ENCODE measurements at places on chromosomes 7 and 10. TPM values are rescaled to one million over a fixed set of nuclear protein-coding genes. Genes with fewer than 3 reads are reported as not detected.

GRCh38 chr10:125060482-125060825 lies 99.9 kb downstream of the CTBP2 start:
- peaks cover 45% of the 10 kb centered on the region for H3K4me1 ChIP-seq
- no peak for DNase-seq
- H3K27me3 ChIP-seq = no peaks in the 10 kb centered on the region
- H3K27ac ChIP-seq = peak overlapping the region; percentile 86
- no peak overlapping the region for H3K4me3 ChIP-seq

DNA sequence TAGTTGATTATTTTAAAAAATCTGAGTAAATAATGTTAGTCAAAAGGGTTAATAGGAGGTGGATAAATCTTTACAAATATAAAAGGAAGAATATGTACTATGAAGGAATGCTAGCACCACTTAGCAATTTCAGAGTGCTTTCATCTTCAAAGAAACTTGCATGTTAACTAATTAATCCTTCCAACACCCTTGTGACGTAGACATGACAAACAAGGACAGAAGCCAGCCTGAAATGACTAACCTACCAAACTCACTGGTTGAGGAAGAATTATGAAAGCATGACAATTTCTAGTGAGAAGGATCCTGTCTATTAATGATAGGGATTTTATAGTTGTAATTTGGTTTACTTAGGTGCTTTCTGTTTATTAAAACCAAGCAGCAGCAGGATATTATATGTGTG lies 468.0 kb upstream of the FZD8 start:
- no peaks in the 10 kb centered on the region for H3K27me3 ChIP-seq
- H3K36me3 ChIP-seq = no peaks in the 10 kb centered on the region
- no peak overlapping the region for H3K4me3 ChIP-seq
- no peak overlapping the region for H3K27ac ChIP-seq

DNA sequence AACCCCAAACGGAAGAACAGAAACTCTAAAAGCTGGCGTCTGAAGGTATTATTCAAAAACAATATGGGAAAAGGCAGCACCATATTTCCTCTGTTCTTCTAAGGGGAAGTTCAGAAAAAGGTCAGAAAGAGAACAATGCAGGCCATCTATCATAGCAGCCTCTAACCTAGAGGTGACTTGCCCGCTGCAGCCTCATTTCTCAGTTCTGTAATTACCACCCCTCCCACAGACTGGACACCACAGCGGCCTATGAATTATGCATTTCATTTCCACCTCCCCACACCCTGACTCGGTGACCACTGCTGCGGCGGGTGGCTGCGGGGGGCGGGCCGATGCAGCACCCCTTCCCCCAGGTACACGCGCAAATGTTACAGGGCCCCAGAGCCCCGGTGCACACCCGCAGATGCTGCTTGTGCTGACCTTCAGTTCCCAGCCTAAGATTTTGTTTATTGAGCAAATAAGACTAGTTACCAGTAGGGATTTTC lies 125.5 kb downstream of the CLEC2L start:
- no peak for DNase-seq
- H3K27me3 ChIP-seq = no peaks in the 10 kb centered on the region
- H3K27ac ChIP-seq = no peak overlapping the region
- no peaks in the 10 kb centered on the region for H3K36me3 ChIP-seq

Gene EIF5AL1
- 0.27 TPM for total RNA-seq

Gene PTPRZ1
- total RNA-seq = 0.33 TPM

Gene GALNT11
- 41.6 TPM for total RNA-seq

DNA sequence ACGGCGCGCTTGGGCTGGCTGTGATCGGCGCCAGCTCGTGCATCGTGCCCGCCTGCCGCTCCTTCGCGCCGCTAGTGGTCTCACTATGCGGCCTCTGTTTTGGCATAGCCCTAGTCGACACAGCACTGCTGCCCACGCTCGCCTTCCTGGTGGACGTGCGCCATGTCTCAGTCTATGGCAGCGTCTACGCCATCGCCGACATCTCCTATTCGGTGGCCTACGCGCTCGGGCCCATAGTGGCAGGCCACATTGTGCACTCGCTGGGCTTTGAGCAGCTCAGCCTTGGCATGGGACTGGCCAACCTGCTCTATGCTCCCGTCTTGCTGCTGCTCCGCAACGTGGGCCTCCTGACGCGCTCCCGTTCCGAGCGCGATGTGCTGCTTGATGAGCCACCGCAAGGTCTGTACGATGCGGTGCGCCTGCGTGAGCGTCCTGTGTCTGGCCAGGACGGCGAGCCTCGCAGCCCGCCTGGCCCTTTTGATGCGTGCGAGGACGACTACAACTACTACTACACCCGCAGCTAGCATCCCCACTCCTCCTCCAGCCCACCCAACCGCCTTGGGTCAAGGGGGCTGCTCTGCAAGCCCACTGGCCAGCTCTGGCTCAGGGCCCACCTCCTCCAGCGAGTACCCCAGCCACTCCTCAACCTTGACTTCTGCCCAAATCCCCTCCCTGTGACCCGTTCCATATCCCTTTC lies 1.9 kb downstream of the SLC18A3 start:
- no peak overlapping the region for H3K27ac ChIP-seq
- DNase-seq = no peak
- peaks cover 6% of the 10 kb centered on the region for H3K4me1 ChIP-seq
- no peak overlapping the region for H3K4me3 ChIP-seq

GRCh38 chr7:101860316-101861217 lies 43.1 kb downstream of the CUX1 start:
- H3K4me1 ChIP-seq = peaks cover 36% of the 10 kb centered on the region
- H3K36me3 ChIP-seq = no peaks in the 10 kb centered on the region
- DNase-seq = no peak
- peak overlapping the region; percentile 34 for H3K27ac ChIP-seq

Gene PITX3
- total RNA-seq = 5.5 TPM

DNA sequence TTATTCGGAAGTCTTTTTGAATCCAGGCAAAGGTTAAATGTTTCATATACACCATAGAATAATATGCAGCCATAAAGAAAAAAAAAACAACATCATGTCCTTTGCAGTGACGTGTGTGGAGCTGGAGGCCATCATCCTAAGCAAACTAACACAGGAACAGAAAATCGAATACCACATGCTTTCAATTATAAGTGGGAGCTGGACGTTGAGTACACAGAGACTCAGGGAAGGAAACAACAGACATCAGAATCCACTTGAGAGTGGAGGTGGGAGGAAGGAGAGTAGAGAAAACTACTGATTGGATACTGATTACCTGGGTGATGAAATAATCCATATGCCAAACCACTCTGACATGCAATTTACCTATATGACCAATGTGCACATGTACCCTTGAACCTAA lies 293.4 kb downstream of the KLF6 start:
- H3K27ac ChIP-seq = no peak overlapping the region
- H3K36me3 ChIP-seq = no peaks in the 10 kb centered on the region
- H3K27me3 ChIP-seq = peaks cover 4% of the 10 kb centered on the region
- no peak overlapping the region for H3K4me3 ChIP-seq
- no peaks in the 10 kb centered on the region for H3K4me1 ChIP-seq

Gene SPACDR
- total RNA-seq = 1.6 TPM

Gene KLF14
- not detected for total RNA-seq

DNA sequence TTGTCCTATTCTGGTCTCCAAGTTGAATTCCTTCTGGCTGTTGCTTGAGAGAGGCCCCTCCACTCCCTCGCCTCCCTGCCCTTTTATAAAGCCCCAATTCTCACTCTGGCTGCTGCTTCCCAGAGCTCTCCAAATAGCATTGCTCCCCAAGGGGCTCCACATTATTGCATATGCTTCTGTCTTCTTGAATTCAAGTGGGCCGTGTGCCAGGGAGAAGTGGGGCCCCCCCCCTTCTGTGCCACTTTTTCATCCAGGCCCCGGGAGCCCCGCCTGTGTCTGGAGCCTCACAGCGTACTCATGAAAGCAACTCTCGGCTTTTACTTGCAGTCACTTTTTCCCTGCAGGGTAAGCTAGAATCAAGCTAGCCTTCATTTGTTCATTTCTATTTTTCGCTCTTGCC lies 265.1 kb downstream of the CCSER2 start:
- H3K36me3 ChIP-seq = no peaks in the 10 kb centered on the region
- H3K27me3 ChIP-seq = no peaks in the 10 kb centered on the region
- H3K27ac ChIP-seq = no peak overlapping the region
- no peak for DNase-seq

DNA sequence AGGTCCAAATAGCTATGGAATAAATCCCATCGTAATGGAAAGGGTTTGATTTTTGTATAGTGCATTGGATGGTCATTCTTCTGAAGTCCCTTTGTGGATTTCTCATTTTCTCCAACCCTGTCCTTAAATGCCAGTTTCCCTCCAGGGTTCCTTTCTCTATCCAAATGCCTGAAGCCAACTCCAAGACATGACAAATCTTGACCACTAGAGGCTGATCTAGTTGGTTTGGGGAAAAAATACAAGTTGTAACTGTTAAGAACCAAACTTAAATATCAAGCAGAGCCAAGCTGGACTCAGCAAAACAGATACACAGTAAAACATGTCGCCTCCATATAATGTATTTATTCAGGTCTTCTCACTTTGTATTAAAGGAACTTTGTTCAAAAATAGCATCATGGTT lies 28.7 kb downstream of the FRMD4A start:
- no peaks in the 10 kb centered on the region for H3K36me3 ChIP-seq
- no peaks in the 10 kb centered on the region for H3K4me1 ChIP-seq
- DNase-seq = peak; percentile 2
- H3K27ac ChIP-seq = no peak overlapping the region

Gene OR9A2
- total RNA-seq = 0.60 TPM

Gene CLRN3
- total RNA-seq = not detected

DNA sequence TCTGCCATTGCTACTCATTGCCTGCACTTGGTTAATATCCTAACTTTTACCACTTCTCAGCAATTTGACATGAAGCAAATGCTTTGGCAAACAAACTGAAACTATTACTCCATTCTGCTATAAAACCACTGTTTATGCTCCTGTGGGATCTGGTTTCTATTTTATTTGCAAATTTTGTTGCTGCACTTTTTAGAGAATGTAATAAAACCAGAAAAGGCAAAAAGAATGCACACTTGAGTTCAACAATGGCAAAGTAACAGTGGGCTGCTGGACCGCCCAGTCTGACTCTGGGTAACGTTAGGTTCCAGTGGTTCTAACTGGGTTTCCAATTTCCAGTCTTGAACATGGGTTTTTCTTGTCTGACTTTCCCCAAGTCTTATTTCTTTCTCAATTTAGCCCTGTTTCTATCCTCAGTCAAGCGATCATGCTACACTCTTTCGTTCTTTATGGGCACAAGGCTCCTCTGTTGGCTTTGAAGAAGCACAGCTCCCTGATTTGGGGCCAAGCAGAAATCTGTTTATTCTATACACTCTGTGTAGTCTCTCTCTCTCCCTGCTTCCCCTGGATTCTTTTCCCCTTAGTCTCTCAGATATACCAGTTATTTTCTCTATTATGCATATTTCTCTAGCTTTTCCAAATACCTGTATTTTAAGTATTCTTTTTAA lies 129.2 kb upstream of the FAM3C start:
- no peak for DNase-seq
- H3K4me3 ChIP-seq = no peak overlapping the region
- no peaks in the 10 kb centered on the region for H3K4me1 ChIP-seq

- no peak overlapping the region for H3K4me3 ChIP-seq
- no peaks in the 10 kb centered on the region for H3K36me3 ChIP-seq
- H3K4me1 ChIP-seq = peaks cover 23% of the 10 kb centered on the region
These were observed 6.3 kb downstream of the SMURF1 start for GRCh38 chr7:99137411-99138180.

Gene SLC26A3
- total RNA-seq = not detected

GRCh38 chr7:47601119-47601880 lies 19.4 kb upstream of the TNS3 start:
- no peaks in the 10 kb centered on the region for H3K27me3 ChIP-seq
- H3K36me3 ChIP-seq = no peaks in the 10 kb centered on the region
- DNase-seq = no peak
- H3K4me1 ChIP-seq = no peaks in the 10 kb centered on the region
- no peak overlapping the region for H3K4me3 ChIP-seq

Gene HABP2
- not detected for total RNA-seq

DNA sequence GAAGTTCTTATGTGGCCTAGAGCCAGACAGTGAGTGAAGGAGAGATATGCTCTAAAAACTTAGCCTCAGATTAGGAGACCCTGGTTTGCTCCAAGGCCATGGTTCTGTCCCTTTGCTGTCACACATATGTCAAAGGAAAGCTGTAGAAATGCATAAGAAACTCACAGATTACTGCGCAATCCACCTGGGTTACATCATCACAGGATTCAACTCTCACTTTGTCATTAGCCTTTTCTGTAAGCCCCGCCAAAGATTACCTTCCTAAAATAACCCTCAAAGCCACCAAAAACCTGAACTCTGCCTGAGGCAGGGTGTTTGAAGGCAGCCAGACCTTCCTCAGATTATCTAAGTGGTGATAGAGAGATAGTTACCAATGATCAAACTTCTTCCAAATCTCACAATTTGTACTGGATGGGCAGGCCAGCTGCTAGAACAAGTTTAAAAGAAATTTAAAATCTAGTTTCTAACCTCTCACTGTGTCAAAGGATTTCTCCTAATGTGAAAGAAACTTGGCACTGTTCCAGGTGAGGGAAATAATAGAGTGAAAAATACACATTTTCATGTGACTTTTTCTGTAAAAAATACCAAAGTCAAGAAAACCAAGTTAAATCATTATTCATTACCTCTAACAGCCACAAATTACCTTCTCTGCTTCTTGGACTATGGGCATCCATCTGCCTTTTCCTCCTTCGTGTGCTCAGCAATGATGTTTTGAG lies 567.2 kb downstream of the SUGCT start:
- H3K36me3 ChIP-seq = no peaks in the 10 kb centered on the region
- no peak for DNase-seq
- no peaks in the 10 kb centered on the region for H3K27me3 ChIP-seq
- H3K27ac ChIP-seq = peak overlapping the region; percentile 83
- H3K4me3 ChIP-seq = no peak overlapping the region

Gene OR13A1
- 0.15 TPM for total RNA-seq

DNA sequence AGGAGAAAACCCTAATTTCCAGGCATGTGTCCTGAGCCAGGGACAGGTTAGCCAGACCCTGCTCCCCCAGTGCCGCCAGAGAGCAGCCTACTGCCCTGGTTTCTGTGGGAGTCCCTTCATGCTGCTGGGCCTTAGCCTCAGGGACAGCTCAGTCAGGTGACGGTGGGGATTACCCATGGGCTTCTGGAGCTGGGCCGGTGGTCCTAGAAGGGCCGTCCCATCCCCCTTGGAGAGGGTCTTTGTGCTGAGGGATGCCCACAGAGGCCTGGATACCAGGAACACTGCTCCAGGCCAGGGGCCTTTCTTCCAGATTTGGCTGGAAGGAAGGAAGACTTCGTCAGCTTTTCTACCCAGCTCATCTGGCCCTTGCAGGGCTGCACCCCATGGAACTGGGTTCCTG lies 71.4 kb upstream of the ZNF722 start:
- H3K4me3 ChIP-seq = no peak overlapping the region
- no peak overlapping the region for H3K27ac ChIP-seq
- no peak for DNase-seq
- no peaks in the 10 kb centered on the region for H3K4me1 ChIP-seq

GRCh38 chr10:35641676-35642034 lies 441 bp downstream of the FZD8 start:
- H3K27ac ChIP-seq = peak overlapping the region; percentile 90
- peaks cover 10% of the 10 kb centered on the region for H3K27me3 ChIP-seq
- no peaks in the 10 kb centered on the region for H3K36me3 ChIP-seq
- H3K4me3 ChIP-seq = peak overlapping the region; percentile 93

GRCh38 chr10:89531359-89531758 lies 4.0 kb downstream of the SLC16A12 start:
- H3K4me3 ChIP-seq = no peak overlapping the region
- H3K36me3 ChIP-seq = no peaks in the 10 kb centered on the region
- DNase-seq = no peak
- H3K27ac ChIP-seq = no peak overlapping the region
- H3K27me3 ChIP-seq = no peaks in the 10 kb centered on the region

GRCh38 chr10:111297351-111297848 lies 220.6 kb downstream of the ADRA2A start:
- no peaks in the 10 kb centered on the region for H3K4me1 ChIP-seq
- no peaks in the 10 kb centered on the region for H3K36me3 ChIP-seq
- H3K27ac ChIP-seq = no peak overlapping the region
- no peak overlapping the region for H3K4me3 ChIP-seq
